ENCODE measurements at places on chromosomes 2 and 18. TPM values are rescaled to one million over a fixed set of nuclear protein-coding genes. Genes with fewer than 3 reads are reported as not detected.

The BCL2 gene
- 8.6 TPM for total RNA-seq

The BOK gene
- 11.8 TPM for total RNA-seq

GRCh38 chr2:110740747-110741349 is 8.5 kb downstream of the ACOXL start:
- peaks cover 2% of the 10 kb centered on the region for H3K27me3 ChIP-seq
- no peaks in the 10 kb centered on the region for H3K4me1 ChIP-seq
- no peak overlapping the region for H3K4me3 ChIP-seq

- H3K4me1 ChIP-seq = peaks cover 42% of the 10 kb centered on the region
- no peaks in the 10 kb centered on the region for H3K27me3 ChIP-seq
- no peaks in the 10 kb centered on the region for H3K36me3 ChIP-seq
- peak; percentile 97 for DNase-seq
- no peak overlapping the region for H3K27ac ChIP-seq
- no peak overlapping the region for H3K4me3 ChIP-seq
These were observed 115.0 kb downstream of the CELF4 start for GRCh38 chr18:37450434-37451132.

GRCh38 chr18:49380801-49381200 is 79.6 kb downstream of the DYM start:
- H3K4me1 ChIP-seq = peaks cover 1% of the 10 kb centered on the region
- no peaks in the 10 kb centered on the region for H3K36me3 ChIP-seq
- no peaks in the 10 kb centered on the region for H3K27me3 ChIP-seq
- peak; percentile 24 for DNase-seq
- no peak overlapping the region for H3K4me3 ChIP-seq
- no peak overlapping the region for H3K27ac ChIP-seq

DNA sequence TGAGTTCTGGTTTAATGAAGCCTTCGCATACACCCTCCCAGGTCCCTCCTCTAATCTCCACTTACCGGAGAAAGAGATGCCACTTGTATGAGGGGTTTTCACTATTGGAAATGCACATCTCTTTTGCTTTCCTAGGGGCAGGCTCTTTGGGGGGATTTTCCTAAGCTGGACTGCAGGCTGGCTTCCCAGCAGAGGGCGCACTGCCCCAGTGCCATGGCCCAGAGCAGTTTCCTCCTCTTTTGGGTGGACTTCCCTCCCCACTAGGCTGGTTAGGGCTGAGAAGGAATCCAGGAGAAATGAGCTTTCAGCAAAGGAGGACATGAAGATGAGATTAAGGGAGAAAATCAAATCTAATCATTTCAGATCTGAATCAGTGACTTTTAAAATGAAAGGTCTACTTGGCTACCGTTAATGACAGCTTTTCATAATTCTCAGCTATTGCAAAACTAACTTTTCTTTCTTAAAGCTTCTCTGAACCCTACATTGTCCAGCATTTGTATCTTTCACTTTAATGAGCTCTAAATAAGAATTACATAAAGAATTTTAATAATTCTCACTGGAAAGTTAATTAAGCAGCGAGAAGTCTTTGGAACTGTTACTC is 784.1 kb upstream of the FANCL start:
- no peak overlapping the region for H3K27ac ChIP-seq
- peak; percentile 58 for DNase-seq
- no peak overlapping the region for H3K4me3 ChIP-seq
- no peaks in the 10 kb centered on the region for H3K36me3 ChIP-seq

The ITPRIPL1 gene
- total RNA-seq = 1.9 TPM

The SMIM21 gene
- not detected for total RNA-seq

DNA sequence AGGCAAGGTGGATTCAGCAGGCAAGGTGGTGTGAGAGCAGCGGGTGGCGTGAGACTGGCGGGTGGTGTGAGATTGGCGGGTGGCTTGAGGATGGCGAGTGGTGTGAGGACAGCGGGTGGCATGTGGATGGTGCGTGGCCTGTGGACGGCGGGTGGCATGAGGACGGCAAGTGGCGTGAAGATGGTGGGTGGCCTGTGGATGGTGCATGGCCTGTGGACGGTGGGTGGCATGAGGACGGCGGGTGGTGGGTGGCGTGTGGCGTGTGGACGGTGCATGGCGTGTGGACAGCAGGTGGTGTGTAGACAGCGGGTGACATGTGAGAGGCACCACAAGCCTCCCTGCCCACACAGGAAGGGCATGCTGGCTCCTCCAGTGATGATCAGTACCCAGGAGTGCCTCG is 186.9 kb upstream of the SALL3 start:
- no peak overlapping the region for H3K4me3 ChIP-seq
- no peak overlapping the region for H3K27ac ChIP-seq
- peaks cover 2% of the 10 kb centered on the region for H3K27me3 ChIP-seq
- no peaks in the 10 kb centered on the region for H3K36me3 ChIP-seq

DNA sequence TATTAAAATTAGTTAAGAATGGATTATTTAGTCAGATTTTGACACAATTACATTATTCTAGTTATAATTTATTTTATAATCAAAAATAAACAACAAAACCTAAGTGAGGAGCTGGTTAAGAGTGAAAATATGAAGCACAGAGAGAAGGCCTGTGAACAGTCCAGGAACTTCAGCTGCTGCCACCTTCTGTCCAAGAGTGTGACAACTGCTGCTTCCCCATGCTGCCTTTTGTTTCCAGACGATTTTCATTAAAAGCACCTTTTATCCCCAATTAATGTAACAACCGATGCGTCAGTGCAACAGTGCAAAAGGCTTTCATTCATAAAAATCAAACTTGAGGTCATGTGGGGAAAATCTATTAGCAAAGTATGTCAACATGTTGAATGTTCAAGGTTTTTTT is 363.6 kb downstream of the CTNNA2 start:
- peaks cover 5% of the 10 kb centered on the region for H3K4me1 ChIP-seq
- H3K36me3 ChIP-seq = no peaks in the 10 kb centered on the region

All from lung (tissue), 17 donors.